Stimulated activated CD8-positive, alpha-beta memory T cell treated with anti-CD3 and anti-CD28 coated beads, Interleukin-4, amount 100 ng/mL, for 4 hours (primary cell): ENCODE measurements at places on chromosomes 2 and 18.

DNA sequence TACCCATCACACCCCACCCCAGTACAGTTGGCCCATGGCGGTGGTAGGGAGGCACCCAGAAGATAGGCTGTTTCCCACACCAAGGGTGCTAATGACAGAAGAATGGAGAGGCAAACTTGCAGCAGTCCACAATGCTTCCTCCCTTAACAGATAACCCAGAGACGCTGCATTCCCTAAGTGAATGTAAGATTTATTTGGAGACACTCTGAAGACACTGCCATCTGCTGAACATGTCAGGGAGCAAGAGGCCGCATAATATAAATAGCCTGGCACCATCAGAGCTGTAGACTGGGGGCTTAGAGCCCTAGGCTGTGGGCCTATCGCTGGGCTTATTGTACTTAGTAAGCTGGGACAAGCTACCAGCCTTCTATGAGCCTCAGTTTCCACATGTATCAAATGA, 2.2 kb upstream of the IWS1 start:
- DNase-seq = no peak

DNA sequence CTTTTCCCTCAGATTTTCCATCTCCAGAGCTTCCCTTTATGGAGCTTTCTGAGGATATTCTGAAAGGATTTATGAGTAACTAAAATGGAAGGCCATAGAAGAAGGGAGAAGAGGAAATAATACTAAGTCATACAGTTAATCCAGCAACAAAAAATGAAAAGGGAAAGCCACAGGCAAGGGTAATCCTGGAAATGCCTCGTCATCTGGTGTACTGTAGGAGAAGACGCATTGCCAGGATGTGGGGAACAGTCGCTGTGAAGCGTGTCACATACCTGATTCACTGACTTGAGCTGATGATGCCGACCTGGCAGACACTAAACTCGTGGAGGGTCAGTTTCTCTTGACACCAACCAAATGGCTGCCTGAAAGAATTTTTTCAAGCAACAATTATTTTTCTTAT, 34.7 kb upstream of the ALPP start:
- no peak for DNase-seq

- DNase-seq = no peak
Observed at GRCh38 chr18:2223449-2223848, 347.9 kb downstream of the METTL4 start.

DNA sequence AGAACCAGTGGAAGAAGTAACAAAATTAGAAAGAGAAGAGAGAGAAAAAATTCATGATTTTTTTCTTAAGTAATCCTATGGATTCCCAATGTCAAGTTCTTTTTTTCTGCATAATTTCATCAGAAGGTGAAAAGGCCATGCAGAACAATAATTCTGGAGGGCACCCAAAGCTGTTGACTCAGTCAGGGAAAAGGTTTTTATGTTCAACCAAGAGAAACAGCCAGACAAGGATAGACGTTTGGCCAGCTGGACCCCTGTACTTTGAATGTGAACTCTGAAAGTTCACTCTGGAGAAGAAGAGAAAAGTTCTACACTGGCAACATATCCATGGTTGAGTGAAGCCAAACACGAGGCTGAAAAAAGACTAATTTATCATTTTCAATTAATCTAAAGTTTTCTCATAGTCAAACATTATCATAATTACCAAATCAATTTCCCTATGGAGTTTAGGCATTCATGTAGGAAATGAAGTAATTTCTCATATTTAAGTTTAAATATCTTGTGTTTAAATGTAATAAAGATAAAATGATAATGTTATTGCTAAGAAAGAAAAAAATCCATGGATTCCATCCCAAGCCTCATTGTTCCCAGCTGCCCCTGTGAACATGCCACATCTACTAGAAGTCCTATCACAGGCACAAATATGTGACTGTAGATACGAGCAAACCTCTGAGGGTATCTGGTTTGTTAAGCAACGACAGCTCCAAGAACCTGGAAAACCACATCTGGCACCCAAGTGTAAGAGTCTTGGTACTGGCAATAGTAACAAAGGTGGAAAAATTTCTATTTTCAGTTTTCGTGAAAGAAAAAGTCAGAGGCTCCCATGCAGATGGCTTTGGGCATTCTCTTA, 742.7 kb upstream of the ACVR2A start:
- DNase-seq = no peak

DNA sequence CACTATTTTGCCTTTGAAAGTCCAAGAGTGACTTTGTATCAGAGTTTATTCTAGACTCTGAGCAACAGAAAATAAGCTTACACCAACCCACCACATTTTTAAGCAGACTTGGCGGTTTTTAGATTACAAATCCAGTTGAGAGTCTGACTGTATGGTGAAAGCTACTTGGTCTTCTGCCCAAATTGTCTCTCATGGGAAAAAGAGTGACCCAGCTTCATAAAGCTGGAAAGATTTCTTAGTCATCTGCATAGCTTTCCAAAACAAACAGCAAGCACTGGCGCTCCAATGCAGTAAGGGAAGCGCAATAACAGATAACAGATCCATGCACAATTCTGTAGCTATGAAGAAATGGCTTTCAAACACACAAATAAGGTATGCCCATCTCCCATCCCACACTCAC, 7.1 kb downstream of the DSG1 start:
- no peak for DNase-seq

GRCh38 chr2:149080971-149081370, 42.5 kb downstream of the LYPD6B start:
- no peak for DNase-seq

GRCh38 chr18:36075862-36076587, 8.7 kb upstream of the RPRD1A start:
- DNase-seq = no peak

- no peak for DNase-seq
Observed at GRCh38 chr2:239550357-239550756, 149.5 kb upstream of the HDAC4 start.

DNA sequence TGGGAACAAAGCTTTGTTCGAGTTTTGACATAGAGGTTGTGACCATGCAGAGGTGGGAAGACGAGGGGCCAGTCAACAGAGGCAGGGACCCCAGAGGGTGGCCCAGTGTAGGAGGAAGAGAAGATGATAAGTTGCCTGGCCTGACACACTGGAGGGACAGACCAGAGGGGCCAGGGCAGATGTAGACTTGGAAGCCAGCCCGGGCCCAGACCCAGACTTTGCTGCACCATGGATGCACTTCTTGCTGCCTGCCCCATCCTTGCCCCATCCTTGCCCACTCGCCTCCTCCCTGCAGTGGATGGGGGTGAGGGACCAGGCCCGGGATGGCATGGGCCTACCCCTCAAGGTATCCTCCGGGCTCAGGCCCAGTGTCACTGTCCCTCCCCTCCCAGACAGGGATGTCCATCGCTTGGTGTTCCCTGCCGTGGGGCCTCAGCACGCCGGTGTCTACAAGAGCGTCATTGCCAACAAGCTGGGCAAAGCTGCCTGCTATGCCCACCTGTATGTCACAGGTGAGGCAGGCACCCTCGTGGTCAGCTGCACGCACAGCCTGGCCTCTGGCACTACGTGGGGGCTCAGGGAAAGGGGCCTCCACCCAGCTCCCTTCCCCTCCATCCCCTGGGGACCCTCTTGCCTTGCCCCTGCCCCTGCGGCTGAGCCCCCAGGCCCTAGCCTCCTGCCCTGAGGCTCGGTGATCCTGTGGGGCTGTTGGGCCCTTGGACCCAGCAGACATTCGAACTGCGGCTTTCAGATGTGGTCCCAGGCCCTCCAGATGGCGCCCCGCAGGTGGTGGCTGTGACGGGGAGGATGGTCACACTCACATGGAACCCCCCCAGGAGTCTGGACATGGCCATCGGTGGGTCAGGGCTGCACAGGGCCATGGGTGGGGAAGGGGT, 27.0 kb upstream of the GMPPA start:
- DNase-seq = no peak

GRCh38 chr2:6368281-6368680, 497.4 kb downstream of the CMPK2 start:
- no peak for DNase-seq

GRCh38 chr2:100460904-100461530, 9.3 kb upstream of the NMS start:
- DNase-seq = no peak

GRCh38 chr18:63177259-63177658, 142.3 kb downstream of the BCL2 start:
- no peak for DNase-seq

- no peak for DNase-seq
Observed at GRCh38 chr2:194346193-194346592, 1310.8 kb upstream of the SLC39A10 start.

- DNase-seq = no peak
Observed at GRCh38 chr2:41622301-41622700, 425.5 kb upstream of the PKDCC start.

DNA sequence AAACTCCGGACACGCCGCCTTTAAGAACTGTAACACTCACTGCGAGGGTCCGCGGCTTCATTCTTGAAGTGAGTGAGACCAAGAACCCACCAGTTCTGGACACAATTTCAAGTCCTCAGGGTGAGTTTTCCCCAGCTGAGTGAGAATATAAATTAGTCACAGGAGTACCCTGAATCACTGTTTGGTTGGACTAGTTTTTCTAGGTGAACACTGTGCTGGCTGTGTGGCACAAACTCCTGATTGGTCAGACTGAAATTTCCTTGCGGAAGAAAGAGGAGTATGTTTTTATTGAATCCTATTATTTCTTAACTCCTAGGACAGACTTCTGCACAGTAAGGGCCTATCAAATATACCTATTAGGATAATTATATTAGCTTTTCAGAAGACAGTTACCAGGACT, 288.1 kb upstream of the UBE2E3 start:
- no peak for DNase-seq

- DNase-seq = peak; percentile 26
Observed at GRCh38 chr2:230319211-230319862, 7.7 kb upstream of the SP140L start.

DNA sequence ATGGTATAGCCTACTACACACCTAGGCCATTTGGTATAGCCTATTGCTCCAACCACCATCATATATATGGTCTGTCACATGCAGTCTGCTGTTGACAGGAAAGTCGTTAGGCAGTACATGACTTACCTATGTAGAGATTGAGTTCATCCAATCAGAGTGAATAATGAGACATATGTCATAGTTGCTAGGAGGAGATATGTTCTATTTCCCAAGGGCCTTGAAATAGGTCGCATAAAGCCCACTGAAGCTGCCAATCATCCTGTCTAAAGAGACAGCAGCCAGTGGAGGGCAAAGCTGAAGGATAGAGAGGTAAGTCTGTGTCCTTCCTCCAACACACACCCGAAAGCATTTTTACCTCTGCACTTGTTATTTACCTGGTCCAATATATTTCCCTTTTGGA, 263.4 kb downstream of the PTPRM start:
- no peak for DNase-seq

GRCh38 chr2:160650196-160651118, 156.8 kb upstream of the RBMS1 start:
- no peak for DNase-seq

DNA sequence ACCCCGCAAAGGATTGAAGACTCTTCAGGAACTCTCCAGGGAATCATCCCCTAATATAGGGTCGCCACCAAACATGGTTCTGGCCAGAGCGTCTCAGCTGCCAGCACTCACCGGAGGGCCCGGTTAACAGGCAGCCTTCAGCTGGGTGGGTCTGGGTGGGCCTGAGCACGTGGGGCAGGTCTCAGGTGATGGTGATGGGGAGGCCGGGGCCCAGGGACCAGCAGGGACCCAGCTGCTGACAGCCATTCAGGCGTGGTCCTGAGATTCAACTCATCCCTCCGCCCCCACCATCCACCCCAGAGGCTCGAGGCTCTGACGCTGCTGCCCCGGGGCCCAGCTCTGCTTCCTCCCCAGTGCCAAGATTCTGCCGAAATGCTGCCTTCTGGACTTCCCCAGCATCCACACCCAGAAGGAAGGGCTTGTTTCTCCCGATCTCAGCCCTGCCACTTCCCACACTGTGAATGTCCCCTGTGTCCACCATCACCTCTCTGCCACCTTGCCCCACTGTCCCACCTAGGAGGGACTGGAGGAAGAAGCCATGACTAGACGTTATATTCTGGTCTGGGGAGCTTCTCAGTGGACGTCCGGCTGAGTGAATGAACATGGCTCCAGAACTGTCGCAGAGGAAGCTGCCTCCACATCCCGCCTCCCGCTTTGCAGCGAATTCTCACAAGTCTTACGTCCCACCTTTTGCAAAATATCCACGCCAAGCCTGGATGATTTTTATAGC, 294.2 kb upstream of the SALL3 start:
- no peak for DNase-seq

DNA sequence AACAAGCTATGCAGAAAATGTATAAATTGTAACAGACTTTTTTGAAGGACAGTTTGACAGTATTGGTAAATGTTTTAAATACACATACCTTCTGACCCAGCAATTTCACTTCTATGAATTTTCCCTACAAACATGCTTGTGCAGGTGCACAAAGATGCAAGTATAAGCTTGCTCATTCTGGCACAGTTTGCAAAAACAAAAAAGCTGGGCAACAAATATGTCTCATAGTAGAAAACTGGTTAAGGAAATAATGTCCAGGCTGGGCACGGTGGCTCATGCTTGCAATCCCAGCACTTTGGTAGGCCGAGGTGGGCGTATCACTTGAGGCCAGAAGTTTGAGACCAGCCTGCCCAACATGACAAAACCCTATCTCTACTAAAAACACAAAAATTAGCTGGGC, 96.9 kb upstream of the NEDD4L start:
- no peak for DNase-seq

DNA sequence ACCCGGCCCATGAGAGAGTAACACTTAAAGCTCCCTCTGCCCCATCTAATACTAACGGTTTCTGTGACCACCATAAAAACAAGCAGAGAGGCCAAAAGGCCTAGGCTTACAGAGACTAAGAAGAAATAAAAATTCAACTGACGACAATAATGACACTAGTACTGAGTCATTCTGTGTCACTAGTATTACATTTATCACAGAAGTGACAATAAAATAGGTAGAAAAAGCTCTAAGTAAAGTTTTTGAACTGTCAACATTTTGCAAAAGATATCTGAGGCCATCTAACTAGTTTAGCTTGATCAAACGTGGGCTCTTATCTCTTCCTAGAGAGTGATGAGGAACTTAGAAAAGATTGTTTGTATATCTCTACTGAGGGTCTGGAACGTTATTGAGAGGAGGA, 35.6 kb downstream of the AP1S3 start:
- no peak for DNase-seq
